GM23338 (cell line): ENCODE measurements at places on chromosomes 7 and 10.

DNA sequence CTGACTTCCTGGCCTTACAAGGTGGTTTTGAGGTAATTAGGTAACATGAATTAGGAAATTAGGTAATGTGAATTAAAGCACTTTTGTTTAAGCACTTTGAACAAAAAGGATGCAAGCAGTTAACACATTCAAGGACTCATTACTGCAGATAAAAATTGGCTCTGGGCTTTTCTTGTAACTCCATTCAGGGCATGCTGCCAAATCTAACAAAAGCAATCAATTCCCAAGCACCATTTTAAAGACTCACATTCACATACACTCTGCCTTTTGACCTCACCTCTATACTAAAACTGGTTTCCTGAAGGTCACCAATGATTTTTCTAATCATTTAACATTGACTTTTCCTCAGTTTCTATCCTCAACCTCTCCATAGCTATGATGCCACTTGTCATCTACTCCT is 251.2 kb upstream of the RHOBTB1 start:
- H3K4me1 ChIP-seq: no peaks in the 10 kb centered on the region
- no peaks in the 10 kb centered on the region for H3K27me3 ChIP-seq
- H3K4me3 ChIP-seq: no peak overlapping the region
- DNase-seq: no peak

DNA sequence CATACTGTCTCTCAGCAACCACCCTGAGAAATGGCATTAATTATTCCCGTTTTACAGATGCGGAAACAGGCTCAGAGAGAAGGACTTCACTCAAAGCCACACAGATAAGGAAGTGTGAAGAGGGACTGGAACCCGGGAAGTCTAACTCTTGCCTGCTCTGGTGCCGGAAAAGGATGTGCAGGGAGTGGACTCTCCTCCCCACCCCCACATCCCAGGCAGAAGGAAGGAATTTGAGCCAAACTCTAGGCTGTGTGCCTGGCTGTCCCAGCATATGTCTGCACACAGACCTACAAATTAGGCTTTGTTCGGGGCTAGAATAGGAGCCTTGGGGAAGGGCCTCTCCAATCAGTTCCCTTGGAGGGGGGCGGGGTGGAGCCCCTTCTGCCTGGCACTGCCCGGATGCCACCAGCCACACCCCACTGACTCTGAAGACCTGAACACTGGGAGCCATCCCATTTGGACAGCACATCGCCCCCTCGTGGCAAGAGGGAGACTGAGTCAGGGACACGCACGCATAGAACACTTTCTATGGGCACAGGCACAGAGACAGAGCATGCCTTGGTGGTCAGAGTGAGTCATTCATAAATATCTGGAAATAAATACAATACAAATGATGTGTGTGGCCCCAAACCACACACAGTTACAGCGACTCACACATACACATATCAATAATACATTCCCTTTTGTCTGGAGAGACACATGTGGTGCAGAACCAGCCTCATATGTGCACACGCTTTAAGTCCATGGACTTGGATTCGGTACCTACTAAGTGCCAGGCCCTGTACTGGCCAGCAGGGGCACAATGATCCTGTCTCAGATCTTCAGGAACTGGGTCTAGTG is 13.1 kb downstream of the LZTS2 start:
- peaks cover 29% of the 10 kb centered on the region for H3K27me3 ChIP-seq
- peak; percentile 90 for DNase-seq
- no peak overlapping the region for H3K27ac ChIP-seq
- H3K36me3 ChIP-seq: no peaks in the 10 kb centered on the region

DNA sequence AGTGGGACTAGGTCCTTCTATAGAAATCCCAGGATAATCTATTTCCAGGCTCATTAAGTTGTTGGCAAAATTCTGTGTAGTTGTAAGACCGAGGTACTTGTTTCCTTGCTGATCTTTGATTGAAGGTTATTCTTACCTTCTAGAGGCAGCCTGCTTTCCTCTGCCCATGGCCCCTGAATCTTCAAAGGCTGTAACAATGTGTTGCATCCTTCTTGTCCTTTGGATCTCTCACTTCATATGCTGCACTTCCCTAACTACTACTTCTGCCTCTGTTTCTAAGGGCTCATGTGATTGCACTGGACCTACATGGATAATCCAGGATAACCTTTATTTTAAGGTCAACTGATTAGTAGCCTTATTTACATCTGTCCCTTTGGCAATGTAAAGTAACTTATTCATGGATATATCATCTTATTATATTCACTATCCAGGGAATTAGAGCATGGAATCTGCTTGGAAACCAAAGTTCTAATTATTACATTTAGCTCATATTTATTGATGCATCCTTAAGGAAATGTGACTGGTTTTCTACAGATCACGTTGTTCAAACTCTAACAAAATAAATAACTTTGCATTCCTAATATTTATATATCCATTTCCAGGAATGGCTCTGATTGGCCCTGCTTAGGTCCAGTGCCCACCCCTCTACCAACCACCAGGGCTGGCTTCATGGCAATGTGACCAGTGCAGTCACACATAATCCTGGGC is 85.6 kb downstream of the IMMP2L start:
- no peak overlapping the region for H3K27ac ChIP-seq
- H3K4me3 ChIP-seq: no peak overlapping the region
- no peak for DNase-seq
- no peaks in the 10 kb centered on the region for H3K27me3 ChIP-seq

DNA sequence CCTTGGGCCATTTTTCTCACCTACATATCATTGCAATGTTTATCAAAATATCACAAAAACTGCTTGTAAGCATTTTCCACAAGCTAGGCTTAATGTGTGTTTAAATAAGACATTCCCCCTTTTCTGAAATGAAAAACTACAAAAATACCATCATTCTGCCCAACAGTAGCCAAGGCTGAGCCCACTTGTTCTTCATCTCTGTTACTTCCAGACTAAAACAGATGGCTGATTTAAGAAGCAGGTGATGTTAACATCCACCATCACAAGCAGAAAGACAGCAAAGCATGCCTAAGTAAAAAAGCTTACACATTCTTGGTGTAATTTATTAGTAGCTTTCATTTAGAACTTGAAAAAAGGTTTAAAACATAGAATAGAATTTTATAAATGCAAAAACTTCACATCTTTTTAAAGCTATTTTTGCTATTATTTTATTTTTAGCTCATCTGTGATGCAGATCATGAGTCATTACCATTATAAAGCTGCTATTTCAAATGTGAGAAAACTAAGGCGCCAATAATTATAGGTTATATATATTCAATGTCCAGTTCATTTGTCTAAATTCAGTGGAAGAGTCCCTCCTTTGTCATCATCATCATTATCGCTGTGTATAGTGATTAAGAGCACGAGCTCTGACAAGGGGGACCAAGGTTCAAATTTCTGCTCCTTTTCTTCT is 109.4 kb downstream of the RELN start:
- H3K36me3 ChIP-seq: no peaks in the 10 kb centered on the region
- H3K4me3 ChIP-seq: no peak overlapping the region
- peaks cover 5% of the 10 kb centered on the region for H3K4me1 ChIP-seq
- H3K27ac ChIP-seq: no peak overlapping the region
- no peaks in the 10 kb centered on the region for H3K27me3 ChIP-seq

GRCh38 chr7:76259124-76260093 is 43.1 kb upstream of the HSPB1 start:
- peak overlapping the region; percentile 79 for H3K4me3 ChIP-seq
- no peak overlapping the region for H3K27ac ChIP-seq
- DNase-seq: peak; percentile 54
- H3K36me3 ChIP-seq: no peaks in the 10 kb centered on the region

DNA sequence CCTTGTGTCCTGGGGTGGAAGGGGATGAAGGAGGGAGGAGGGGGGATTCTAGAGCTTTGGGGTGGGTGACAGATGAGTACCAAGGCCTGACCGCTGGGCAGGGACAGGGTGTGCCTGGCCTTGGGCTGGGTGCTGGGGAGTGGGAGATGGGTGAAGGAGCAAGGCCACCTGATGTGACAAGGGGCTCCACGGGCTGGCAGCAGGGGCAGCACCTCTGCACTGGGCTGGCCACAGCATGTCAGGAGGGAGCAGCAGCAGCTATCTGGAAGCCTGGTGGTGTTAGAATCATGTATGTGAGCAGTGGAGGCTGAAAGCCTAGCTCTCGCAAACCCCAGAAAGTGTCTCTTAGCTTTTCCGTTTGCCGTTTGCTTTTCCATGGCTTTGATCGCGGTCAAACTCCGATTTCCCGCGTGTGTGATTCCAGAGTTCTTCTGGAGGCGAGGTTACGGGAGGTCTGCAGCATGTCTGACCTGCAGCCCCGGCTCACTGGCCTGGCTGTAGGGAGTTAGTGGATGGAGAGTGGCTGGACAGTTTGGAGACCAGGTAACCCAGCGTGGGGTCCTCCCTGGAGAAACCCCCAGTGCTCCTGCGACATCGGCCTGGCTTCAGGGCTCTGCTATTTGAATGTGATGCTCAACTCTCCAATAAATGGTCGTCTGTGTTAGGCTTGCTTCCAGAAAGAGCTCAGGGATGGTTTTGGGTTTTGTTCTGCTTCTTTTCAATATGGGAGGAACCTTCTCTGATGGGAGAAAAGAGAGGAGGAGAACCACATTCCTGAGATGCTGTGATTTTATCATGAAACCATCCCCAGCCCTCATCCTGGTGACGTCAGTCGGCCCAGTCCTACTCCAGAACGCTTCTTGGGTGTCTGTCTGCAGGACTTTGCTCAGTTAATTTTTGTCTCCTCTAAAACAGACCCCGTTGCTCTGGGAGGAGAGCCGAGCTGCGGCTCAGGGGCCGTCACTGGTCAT is 105.5 kb downstream of the CUX1 start:
- DNase-seq: no peak
- H3K27ac ChIP-seq: peak overlapping the region; percentile 29
- H3K4me1 ChIP-seq: peaks cover 17% of the 10 kb centered on the region

- no peak overlapping the region for H3K27ac ChIP-seq
- H3K36me3 ChIP-seq: no peaks in the 10 kb centered on the region
- H3K4me3 ChIP-seq: no peak overlapping the region
- no peak for DNase-seq
- no peaks in the 10 kb centered on the region for H3K27me3 ChIP-seq
These were observed 120.9 kb downstream of the PLXNA4 start for GRCh38 chr7:132455378-132455777.

DNA sequence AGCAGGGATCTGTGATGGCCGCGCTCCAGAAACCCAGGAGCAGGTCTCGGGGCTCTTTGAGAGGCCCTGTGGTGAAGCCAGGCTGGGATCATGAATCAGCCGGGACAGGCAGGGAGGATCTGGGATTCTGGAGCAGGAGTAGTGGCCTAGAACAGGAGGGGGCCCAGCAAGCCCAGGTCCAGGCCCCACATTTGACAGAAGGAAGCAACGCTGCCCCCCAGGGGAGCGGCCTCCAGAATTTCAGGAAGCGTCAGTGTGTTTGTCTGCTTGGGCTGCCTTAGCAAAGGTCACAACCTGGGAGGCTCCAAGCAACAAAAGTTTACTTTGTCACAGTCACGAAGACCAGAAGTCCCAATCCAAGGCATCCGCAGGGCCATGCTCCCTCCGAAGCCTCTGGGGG is 36.8 kb downstream of the CLRN3 start:
- H3K4me3 ChIP-seq: no peak overlapping the region
- no peak overlapping the region for H3K27ac ChIP-seq
- DNase-seq: no peak
- H3K36me3 ChIP-seq: no peaks in the 10 kb centered on the region
- no peaks in the 10 kb centered on the region for H3K4me1 ChIP-seq

- no peak for DNase-seq
- no peak overlapping the region for H3K27ac ChIP-seq
- H3K27me3 ChIP-seq: peaks cover 59% of the 10 kb centered on the region
- H3K4me3 ChIP-seq: 0 out of 2 replicates have a peak overlapping the region, but pooled peaks have one; percentile 38
- no peaks in the 10 kb centered on the region for H3K36me3 ChIP-seq
- H3K4me1 ChIP-seq: no peaks in the 10 kb centered on the region
These were observed 357.5 kb downstream of the DNAJB6 start for GRCh38 chr7:157694376-157694665.

GRCh38 chr10:21584834-21585530 is 51.0 kb downstream of the MLLT10 start:
- no peaks in the 10 kb centered on the region for H3K36me3 ChIP-seq
- H3K4me3 ChIP-seq: no peak overlapping the region
- no peak for DNase-seq
- peak overlapping the region; percentile 37 for H3K27ac ChIP-seq
